ENCODE measurements at places on chromosomes 5 and 9.

DNA sequence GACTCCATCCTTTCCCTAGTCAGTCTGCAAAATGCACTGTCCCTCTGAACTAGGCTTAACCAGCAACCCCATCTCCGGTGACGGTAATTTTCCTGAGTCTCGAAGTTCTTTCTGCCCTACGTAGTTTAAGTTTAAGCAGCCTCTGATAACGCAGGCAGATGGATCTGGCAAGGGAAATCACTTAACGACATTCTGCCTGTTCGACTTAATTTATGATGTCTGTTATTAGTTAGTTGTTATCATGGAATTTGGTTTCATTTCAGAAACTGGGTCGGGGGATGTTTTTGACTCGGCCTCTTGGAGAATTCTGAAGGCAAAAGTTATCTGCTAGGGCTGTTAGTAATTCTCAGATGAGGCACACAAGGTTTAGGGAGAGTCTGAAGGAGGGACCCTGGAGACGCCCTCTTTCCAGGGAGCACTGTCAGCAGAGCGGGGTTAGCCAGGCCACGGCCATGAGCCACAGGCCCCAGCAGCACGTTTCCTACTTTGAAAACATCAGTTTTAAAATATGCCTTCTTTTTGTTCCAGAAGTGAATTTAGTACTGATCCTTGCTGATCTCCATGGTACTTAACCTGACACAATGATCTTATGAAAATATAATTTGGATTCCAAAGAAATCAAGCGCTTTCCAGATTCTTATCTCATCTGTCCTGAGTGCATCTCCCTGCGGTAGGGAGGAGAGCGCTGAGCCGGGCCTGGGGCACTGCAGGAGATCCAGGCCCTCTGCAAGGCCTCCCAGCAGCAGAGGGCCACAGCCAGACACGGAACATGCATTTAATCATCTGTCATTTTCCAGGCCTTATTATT, 171.0 kb upstream of the OTULINL start:
- DNase-seq: no peak

DNA sequence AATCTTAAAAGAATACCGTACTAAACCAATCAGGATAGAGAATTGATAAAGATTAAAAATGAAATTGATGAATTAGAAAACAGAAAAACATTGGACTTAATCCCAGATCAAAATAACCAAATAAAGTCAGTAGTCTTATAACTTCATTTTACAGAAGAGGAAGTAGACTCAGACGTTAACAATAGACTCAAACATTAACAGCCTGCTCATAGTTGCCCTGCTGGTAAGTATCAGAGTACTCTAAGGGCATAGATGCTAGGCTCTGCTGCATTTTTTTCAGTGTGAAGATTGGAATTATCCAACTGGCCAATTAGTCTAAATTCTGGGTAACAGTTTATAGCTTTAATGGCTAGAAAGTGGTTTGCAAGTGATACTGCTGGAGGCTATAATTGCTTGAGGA, 42.9 kb downstream of the ADGRV1 start:
- no peak for DNase-seq

- DNase-seq: no peak
Observed at GRCh38 chr9:37706290-37706689, 47.3 kb upstream of the TRMT10B start.

DNA sequence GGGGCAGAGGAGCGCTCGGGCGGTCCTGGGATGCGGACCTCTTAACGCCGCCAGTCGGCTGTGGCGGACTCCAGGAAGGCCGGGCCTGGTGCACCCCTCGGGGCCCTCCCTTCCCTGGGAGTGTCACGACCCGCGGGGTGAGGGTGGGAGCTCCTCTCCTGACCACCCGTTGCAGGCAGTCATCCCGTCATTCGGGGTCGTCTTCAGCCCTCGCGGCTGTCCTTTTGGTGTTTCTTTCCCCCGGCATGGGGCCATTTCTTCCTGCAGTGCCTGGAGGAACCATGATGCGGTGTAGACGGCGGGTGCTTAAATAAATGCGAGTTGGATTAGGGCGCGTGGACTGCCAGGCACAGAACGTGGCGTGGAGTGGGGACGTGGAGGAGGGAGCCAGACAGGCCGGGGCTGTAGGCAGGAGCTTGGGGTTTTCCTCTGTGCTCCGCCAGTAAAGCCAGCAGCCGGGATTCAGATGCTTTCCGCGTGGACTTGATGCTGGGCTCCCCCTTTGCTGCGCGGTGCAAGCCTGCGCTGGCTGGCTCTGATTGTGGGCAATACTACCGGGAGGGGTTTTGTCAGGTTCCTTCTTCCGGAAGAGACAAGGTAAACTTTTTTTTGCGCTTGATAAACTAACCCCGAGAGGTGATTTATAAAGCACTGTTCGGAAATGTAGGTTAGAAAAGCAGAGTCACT, 868 bp downstream of the KDM4C start:
- peak; percentile 24 for DNase-seq

- DNase-seq: no peak
Observed at GRCh38 chr5:342501-343460, 21.3 kb downstream of the AHRR start.

DNA sequence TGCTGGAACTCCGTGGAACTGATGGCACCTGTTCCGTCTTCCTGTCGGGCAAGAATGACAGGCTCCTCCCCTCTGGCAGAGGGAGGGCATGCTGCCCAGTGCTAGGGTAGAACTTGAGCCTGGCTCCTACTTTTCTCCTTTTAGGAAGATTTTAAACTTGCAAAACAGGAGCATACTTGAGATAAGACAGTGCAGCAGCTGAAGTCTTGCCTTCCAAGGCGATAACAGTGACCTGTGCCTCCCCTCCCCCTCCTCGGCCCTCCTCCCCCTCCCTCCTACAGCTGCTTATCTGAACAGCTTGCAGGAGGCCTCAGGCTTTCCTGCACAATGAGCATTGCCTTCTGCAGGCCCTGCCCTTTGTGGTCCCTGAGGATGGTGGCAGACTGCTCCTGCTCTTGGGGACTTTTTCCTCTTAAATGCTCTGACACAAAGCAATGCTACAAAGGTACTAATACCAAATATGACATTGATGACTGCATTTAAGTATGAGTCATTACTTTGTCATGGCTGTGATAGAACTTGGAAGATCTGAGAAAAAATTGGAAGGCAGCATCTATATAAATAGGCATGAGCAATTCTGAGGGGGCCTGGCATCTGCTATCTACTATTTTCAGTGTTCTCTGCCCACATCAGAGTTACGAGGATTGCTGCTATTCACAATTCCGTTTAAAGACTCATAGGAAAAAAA, 2.0 kb downstream of the GADD45G start:
- no peak for DNase-seq

DNA sequence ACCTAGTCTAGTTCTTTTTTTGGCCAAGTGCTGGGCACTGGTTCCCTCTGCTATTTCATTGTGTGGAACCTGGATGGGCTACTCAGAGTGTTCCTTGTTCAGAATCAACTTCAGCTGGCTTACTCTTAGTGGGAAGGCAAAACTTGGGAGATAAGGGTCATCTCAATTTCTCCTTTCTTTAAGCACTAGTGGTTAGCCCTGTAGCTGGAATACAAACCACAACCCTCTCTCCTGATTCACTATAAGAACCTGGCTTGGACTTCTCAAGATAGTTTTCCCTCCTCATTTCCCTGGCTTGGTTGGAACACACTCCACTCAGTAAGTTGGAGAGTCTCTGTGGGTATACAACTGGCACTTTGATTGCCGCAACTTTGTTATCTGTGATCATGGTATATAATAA, 35.1 kb downstream of the GRIA1 start:
- DNase-seq: no peak

DNA sequence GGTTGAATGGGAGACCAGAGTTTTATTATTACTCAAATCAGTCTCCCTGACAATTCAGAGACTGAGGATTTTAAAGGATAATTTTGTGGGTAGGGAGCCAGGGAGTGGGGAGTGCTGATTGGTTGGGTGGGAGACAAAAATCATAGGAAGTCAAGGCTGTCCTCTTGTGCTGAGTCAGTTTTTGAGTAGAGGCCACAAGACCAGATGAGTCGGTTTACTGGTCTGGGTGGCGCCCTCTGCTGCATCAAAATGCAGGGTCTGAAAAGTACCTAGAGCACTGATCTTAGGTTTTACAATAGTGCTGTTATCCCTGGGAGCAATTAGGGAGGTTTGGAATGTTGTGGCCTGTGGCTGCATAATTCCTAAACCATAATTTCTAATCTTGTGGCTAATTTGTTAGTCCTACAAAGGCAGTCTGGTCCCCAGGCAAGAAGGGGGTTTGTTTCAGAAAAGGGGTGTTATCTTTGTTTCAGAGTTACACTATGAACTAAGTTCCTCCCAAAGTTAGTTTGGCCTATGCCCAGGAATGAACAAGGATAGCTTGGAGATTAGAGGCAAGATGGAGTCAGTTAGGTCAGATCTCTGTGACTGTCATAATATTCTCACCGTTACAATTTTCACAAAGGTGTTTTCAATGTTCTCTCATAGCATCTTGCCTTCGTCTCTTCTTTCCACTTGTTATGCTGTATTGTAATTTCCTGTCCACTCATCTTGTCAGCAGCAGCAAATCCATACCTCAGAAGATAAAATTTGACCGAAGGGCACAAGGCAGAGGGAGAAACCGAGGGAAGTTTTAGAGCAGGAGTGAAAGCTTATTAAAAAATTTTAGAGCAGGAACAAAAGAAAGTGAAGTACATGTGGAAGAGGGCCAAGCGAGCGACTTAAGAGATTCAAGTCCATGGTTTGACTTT, 59.2 kb upstream of the CLINT1 start:
- no peak for DNase-seq

GRCh38 chr9:138095813-138096518, 218.4 kb downstream of the CACNA1B start:
- DNase-seq: no peak

DNA sequence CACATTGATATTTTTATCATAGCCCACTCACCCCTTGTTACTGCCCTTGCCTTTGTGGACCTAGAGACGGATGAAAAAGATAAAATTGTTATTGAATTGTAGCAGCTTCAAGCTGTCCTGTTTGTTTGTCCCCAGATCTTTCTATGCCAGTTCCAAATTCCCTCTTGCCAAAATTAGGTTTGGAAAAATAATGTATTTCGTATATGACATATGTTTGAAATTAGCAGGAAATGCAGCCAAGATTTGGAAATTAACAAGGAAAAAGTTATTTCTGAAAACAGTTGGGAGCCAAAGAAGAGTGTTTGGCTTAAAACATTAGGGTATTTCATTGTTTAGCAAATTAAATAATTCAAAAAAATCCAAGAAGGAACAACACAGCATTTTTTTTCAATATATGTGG, 33.5 kb downstream of the SPATA31D1 start:
- no peak for DNase-seq

GRCh38 chr5:27854243-27854852, 816.0 kb upstream of the CDH9 start:
- DNase-seq: no peak

DNA sequence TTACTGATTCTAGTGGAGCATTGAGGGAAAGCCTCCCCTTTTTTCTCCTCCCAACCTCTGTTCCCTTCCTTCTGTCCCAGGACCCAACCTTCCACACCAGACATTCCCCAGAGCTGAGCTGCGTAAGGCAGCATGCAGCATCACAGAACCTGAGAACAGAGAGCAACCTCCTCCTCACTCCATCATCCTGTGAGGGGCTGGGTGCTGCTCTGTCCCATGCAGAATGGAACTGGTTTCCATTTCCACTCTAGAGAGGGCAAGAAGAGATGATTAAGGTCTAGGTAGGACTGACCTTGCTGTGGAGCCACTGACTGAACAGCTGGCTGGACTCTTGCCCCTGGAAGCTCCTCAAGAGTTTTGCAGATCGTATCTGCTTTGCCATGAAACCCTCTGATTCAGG, 30.1 kb upstream of the IL7R start:
- no peak for DNase-seq

- DNase-seq: peak; percentile 28
Observed at GRCh38 chr5:79069488-79070349, at the start of the genes BHMT2 and DMGDH. Gene BHMT2 (plus strand): TSS chr5:79069767. CDS start chr5:79069783, 16 bp downstream. Gene DMGDH (minus strand): TSS chr5:79069674. CDS start chr5:79069620, 54 bp downstream.

- DNase-seq: no peak
Observed at GRCh38 chr5:13780081-13780480, 164.4 kb downstream of the DNAH5 start.

DNA sequence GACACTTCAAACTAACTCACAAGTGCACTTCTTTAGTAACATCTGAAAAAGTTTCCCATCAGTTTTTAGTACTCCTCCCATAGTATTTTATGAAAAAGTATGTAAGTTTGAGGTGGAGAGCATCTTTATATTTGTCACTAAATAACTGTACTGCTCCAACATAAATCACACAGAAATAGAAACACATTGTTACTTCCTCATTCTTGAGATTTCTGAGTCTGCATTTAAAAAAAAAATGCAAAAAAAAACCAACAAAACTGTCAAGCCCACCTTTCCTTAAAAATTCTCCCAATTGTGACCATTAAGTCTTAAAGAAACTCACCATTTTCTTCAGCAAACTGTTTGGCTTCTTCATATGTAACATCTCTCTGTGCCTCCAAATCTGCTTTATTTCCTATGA, 18.7 kb downstream of the RAB14 start:
- no peak for DNase-seq

GRCh38 chr9:121217609-121218292, 16.1 kb upstream of the RAB14 start:
- no peak for DNase-seq

GRCh38 chr5:19713740-19714139, 274.3 kb downstream of the CDH18 start:
- no peak for DNase-seq

DNA sequence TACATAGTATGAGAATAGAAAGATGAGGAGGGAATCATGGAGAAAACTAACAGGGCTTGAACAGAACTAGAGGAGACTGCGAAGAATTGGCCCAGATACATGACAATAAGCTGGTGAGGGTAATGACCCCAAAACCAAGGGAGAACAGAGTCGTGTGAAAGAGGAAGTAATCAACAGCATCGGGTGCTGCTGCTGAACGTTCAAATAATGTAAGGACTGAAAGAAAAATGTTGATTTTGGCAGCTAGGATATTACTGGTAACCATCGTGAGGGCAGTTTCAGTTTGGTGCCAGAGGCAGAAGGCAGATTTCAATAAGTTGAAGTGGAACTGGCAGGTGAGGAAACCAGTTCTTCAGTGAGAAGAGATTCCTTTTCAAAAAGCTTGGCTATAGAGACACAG, 66.8 kb upstream of the SMC2 start:
- no peak for DNase-seq

DNA sequence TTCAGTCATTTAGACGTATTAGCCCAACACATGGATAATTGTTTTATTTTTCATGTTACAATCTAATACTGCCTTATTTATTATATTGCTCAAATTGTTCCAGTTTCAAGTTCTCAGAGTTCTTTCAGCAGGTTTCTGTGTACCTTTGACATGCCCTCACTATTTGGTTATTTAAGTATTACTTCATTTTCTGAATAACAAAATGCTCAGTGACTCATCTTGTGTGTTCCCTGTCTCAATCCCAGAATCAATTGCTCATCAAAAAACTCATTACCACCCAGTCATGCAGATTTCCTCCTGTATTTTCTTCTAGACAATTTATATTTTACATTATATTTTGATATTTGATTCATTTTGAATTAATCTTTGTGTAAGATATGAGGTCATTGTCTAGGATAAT, 562.6 kb downstream of the ANXA1 start:
- DNase-seq: no peak

- no peak for DNase-seq
Observed at GRCh38 chr9:131395157-131396098, 1.5 kb downstream of the PRRC2B start.

GRCh38 chr5:56824019-56824418, 8.7 kb downstream of the MAP3K1 start:
- DNase-seq: no peak

All from left renal pelvis (tissue), 4 donors.